NCI-H1417 (cell line): ENCODE measurements at places on chromosomes 12 and 14.

- DNase-seq = no peak
Observed at GRCh38 chr14:94654071-94654861, 42.1 kb downstream of the SERPINA3 start.

GRCh38 chr12:3333991-3334391, 157.0 kb upstream of the PRMT8 start:
- no peak for DNase-seq

- DNase-seq = no peak
Observed at GRCh38 chr12:22377731-22378496, 43.4 kb upstream of the ST8SIA1 start.

DNA sequence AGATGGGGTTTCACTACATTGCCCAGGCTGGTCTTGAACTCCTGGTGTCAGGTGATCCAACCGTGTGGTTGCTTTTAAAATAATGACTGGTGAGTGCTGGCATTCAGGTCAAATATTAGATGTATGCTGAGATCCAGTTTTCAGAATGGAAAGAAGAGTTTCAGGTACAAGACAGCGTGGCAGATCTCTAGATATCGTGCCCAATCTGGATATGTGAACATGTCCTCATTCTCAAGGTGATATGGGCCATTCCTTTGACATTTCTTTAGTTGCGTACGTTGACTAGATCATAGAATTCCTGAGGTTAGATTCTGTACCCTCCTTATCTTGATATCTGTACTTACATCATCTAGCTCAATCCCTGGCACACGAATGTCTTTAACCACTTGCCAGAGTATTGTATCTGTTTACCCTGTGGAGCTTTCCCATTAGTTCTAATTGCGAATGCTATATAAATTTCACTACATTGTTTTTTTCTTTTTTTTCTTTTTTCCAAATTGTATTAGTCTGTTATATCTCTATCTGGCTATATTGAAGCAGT, 80.2 kb downstream of the ANO6 start:
- DNase-seq = no peak

GRCh38 chr12:11584221-11584855, 65.1 kb upstream of the ETV6 start:
- no peak for DNase-seq

GRCh38 chr14:33908540-33909223, 42.2 kb downstream of the EGLN3 start:
- DNase-seq = no peak

- DNase-seq = no peak
Observed at GRCh38 chr12:79591988-79592387, 98.8 kb downstream of the PAWR start.
